ENCODE measurements at places on chromosomes 3 and 15. TPM values are rescaled to one million over a fixed set of nuclear protein-coding genes. Genes with fewer than 3 reads are reported as not detected.

GRCh38 chr3:70853161-70853944 lies 540.9 kb upstream of the MDFIC2 start:
- DNase-seq: no peak

DNA sequence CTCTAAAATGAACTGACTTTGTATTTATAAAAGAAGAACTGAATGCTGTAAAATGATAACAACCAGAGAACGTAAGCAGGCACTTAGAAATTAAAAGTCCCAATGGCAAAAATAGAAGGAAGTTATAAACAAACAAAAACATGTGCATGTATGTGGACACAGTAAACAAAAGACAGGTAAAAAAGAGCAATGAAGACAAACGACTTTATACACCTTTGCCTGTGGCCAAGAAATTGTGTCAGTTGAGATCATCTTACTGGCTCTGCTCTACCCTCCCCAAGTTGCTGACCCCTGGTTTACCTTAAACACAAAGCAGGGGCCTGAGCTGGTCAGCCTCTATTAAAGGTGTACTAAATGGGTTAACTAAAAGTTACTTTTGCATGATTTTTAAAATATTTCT lies 41.7 kb upstream of the GP5 start:
- no peak for DNase-seq

DNA sequence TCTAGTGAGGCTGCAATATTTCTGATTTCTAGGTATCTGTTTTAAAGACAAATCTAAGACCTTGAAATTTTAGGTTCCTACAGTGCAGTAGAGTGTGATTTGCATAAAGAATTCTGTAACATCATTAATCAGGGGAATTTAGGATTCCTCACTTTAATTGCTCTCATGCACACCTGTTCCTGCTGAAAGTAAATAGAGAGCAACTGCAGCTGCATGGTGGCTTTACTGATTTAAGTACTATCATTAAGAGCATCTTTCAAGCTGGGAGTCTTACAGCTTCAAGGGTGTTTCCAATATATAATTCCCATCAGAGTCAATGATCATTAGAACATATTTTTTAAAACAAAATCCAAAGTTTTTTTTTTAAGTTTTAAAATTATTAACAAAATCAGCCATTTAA lies 36.0 kb upstream of the C3orf70 start:
- DNase-seq: no peak

DNA sequence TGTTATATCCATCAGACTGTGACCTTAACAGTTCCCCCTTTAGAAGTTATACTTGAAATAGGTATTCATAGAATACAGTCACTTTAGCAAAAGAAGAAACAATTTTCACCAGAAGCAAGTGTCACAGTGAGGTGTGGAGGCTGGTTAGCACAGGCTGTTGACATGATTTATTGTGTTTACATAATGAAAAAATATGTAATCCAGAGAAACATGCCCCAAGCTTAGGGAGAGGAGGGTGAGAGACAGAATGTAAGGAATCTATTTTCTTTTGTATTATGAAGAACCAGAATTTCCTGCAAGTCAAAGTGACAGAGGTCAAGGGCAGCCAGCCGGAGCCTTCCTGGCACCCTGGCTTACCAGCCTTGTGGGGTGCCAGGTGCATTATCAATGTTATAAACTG lies 4.0 kb downstream of the IL12A start:
- no peak for DNase-seq

- DNase-seq: no peak
Measured at GRCh38 chr3:126377211-126377610, 17.5 kb upstream of the CFAP100 start.

- DNase-seq: no peak
Measured at GRCh38 chr3:51916418-51916817, 13.3 kb upstream of the IQCF1 start.

DNA sequence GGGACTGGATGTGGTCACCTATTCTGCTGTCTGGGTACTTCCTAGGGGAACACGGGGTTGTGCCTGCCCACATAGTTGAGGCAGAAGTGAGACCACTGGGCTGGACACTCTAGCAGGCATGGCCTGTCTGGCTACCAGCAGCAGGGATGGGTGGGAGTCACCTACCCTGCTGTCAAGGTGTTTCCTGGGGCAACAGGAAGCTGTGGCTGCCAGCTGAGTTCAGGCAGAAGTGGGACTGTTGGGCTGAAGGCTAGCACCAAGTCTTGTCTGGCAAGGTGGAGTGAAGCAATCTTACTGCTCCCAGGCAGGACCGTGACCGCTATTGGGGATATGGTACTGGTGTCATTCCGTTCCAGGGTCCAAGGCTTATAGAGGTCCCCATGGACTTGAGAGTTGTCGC lies 20.3 kb upstream of the ZDHHC23 start:
- no peak for DNase-seq

DNA sequence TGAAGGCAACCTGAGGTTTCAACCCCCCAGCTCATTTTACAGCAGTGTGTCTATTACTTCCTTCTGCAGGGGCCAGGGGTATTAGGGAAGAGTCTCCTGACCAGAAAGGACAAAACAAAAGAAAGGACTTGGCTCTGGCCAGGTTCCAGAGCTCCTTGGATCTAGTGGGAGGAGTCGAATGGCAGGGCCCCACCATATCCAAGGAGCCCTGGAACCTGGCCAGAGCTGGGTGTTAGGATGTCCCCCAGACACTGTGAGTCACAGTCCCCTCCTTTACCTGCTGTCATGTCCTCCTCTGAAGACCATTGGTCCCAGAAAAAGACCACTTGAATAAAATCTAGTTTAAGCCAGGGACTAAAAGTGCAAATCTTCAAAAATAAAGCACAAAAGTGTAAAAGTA lies 113.2 kb downstream of the EEFSEC start:
- DNase-seq: no peak

DNA sequence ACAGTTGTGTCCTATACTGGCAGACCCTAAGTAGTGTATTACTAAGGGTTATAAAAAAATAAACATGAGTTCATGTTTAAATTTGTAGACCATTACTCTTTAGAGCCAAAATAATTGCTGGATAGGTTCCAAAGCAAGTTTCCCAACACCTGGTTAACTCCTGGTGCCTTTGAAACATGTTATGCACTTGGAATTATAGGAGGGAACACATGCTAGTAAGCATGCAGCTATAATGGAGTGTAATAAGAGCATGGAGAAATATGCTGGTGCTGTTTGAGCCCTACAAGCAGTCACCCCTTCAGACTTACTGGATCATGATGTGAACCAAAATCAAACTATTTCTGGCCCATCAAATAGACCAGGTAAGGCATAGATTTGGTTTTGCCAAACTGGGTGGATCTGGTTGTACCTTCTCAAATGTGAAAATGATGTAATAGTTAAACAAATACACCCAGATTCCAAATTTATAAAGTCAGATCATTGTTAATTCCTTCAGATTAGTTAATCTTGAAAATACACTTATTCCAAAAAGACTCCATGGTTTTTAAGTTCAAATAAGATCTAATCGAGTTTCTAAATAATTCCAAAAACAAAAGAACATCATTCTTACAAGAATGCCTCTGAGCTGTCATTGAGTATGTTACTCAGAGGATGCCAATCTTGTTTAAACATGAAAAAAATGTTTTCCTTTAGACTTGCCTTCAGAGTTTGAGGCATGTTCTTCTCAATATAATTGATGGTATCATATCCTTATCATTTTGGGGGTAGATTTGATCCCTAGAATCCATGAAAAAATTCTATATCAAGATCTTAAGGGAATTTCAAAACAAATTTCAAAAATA lies 69.3 kb downstream of the LRRC28 start:
- DNase-seq: no peak

The SPATA12 gene
- 0.15 TPM for total RNA-seq

The GOLGA8G gene
- not detected for total RNA-seq

The SLC12A8 gene
- 9.1 TPM for total RNA-seq

The PLXND1 gene
- 233 TPM for total RNA-seq

All from lower lobe of right lung (tissue), 2 donors.